ENCODE measurements at places on chromosomes 5 and 9.

DNA sequence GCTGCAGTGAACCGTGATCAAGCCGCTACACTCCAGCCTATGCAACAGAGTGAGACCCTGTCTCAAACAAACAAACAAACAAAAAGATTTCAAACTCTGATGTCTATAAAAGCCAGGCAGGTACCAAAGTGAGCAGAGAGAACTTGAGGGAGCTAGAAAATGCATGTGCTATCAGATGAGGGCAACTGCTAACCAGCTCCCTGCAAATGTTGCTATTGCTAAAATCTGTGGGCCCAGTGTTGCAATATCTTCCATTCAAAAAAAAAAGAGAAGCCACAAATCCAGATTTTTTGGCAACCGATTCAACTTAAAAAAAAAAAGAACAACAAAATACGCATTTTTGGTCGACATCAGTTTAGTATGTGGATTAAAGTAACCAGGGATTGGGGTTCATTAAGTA lies 5.5 kb downstream of the UBE2D2 start:
- DNase-seq, result no peak

GRCh38 chr9:126157826-126158587 lies 168.6 kb upstream of the MVB12B start:
- no peak for DNase-seq

GRCh38 chr5:55691265-55692105 lies 20.6 kb downstream of the SLC38A9 start:
- DNase-seq, result no peak

DNA sequence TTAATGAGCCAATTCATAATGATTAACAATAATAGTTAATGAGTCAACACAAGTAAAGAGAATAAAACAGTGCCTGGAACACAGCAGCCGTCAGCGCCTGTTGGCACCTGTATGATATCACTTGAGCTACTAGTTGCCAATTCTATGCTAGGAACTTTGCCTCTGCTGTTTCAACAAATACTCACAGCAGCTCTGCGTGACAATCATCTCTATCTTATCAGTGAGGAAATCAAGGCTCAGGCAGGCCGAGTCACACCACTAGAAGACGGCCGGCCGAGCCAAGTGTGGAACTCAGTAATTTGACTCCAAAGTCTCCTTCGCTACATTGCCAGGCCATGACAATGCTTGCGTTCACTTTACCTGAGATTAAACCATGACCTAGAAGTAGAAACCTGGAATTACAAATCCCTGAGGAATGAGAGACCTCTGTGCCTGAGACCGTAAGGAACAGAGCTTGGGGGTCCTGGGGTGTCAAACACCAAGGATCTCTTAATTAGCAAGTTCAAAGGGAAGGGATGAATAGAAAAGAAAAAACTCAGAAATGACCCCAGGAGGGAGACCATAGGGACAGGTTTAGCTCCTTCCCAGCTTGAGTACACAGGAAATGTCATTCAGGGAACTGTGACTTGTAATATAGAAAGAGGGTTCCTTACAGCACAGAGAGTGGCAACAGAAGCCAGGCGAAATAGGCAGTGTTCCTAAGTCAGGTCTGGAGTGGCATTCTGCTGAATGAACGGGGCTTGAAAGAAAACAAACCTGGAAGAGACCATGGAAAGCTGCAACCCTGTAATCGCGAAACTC lies 109.1 kb downstream of the SUSD1 start:
- no peak for DNase-seq

GRCh38 chr9:120610975-120611689 lies 31.2 kb upstream of the CDK5RAP2 start:
- DNase-seq, result no peak

DNA sequence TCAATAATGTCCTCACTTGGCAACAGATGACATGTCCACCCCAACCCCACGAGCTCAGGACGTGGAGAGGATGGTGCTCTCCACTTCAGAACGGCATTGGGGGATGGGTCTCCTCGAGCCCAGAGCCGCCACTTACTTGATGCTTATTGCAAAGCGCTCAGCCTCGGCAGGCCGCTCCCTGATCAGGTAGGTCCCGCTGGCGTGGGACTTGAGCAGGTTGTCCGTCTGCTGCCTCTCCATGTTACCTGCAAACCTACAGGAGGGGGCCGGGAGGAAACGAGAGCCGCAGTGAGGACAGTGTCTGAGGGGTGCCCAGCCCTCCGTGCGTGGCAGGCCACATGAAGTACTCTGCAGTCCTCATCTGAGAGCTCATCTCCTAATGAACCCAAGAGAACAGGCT lies 36.6 kb upstream of the SARDH start:
- DNase-seq, result no peak

GRCh38 chr5:168740811-168741213 lies 161.6 kb upstream of the PANK3 start:
- DNase-seq, result no peak

GRCh38 chr5:142152384-142152732 lies 43.8 kb downstream of the NDFIP1 start:
- DNase-seq, result no peak

DNA sequence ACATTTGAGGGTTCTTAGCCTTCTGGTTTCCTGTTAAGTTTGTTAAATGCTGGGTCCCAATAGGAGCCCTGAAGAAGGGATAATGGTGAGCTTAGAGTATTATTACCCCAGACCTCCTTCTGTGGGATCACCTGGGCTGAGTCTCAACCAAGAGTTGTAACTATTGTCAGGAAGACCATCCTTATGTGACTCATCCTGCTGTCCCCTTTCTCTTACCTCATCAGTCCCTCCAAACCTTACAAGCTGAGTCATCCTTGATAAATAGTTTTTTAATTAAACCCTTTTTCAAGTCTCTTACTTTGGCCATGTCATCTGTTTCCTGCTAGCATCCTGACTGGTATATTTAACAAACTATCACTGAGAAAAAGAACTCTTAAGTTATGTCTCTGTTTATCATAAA lies 502.8 kb downstream of the LRRC70 start:
- no peak for DNase-seq

DNA sequence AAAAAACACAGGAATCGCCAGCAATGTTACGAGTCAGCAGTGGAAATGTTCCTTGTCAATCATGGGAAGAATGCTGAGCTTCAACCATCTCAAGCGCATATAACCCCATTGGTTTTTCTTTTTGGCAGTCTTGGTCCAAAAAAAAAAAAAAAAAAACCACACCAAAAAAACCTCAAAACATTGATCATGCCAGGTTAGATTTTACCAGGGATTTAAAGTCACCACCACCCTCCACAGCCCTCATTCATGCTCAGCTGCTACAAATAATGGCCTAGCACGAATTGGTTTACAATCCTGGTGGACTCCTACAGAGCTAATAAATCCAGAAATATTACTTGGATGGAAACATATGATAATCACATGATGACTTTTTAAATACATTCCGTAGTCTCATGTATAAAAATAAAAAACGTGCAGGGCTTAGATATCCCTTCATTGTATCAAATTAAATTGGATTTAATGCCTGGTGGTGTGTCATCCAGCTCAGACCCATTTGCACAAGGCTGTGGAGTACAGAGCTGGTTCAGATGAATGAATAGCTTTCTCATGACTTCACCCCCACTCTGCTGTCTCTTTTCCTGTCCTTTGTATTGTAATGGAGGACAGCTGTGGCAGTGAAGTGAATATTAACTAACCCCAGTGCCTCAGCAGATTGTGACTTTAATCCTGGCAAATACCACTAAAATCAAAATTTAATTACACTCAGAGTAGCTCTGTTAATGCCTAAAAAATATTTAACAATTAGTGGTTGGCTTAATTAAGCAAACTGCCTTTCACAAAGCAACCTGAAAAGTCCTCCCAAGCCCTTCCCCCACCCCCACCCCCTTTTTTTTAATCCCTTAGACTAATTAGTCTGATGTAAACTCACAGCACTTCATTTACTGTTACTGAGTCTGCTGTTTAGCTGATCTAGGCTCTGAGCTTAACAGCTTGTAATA lies 626.5 kb upstream of the ZNF608 start:
- DNase-seq, result no peak

GRCh38 chr5:180839227-180839626 lies 21.8 kb downstream of the ZFP62 start:
- no peak for DNase-seq
